ENCODE measurements at places on chromosomes 5 and 9.

DNA sequence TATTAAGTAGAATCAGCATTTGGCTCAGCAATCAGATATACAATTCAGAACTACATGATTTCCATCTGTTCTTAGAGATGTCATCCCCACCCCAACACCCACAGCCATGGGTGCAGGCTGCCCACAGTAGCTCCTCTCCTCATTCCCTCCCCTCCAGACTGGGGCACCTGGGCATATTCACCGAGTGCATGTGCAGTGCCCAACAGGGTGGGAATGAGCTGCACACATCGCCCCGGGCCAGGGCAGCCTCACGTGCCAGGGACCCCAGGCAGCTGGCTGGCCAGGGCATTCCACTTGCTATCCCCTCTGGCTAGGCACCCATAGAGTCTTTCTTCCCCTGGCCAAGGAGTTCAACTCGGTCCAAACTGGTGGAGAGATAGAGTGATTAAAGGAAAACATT, 461.9 kb upstream of the NUDT12 start:
- no peak for DNase-seq

GRCh38 chr5:27465140-27465539, 426.8 kb upstream of the CDH9 start:
- DNase-seq: no peak

GRCh38 chr5:111454198-111454622, 58.1 kb downstream of the STARD4 start:
- no peak for DNase-seq

GRCh38 chr5:131466171-131466766, 168.8 kb downstream of the RAPGEF6 start:
- DNase-seq: no peak

GRCh38 chr5:149799119-149799623, 69.1 kb downstream of the PPARGC1B start:
- DNase-seq: no peak

- DNase-seq: no peak
Observed at GRCh38 chr5:105088961-105089360, 1526.4 kb upstream of the NUDT12 start.

GRCh38 chr9:109717342-109717741, 62.7 kb upstream of the PALM2AKAP2 start:
- DNase-seq: no peak

DNA sequence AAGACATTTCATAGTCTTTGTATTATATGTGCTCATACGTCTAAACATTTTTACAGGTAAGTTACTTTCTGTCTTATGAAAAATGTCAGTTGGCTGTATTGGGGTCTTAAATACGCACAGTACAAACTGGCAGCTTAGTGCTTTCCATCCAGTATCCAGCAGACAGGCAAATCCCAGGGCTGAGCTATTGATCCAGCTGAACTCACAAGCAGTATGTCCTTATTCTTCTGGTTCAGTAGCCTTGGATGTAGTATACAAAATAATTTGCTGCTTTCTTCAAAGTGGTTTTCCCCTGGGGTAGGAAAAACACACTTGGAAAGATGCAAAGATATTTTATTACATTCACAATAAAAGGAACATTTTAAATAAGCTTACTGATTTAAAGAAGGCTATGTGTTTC, 617.2 kb downstream of the NR2F1-AS1 start:
- DNase-seq: no peak

GRCh38 chr5:33557605-33558004, 116.8 kb downstream of the TARS1 start:
- no peak for DNase-seq

- DNase-seq: no peak
Observed at GRCh38 chr9:108125625-108126024, 636.1 kb upstream of the KLF4 start.

- no peak for DNase-seq
Observed at GRCh38 chr9:113927277-113927676, 51.2 kb downstream of the ZNF618 start.

- DNase-seq: no peak
Observed at GRCh38 chr5:71924325-71924724, 182.9 kb upstream of the MAP1B start.

GRCh38 chr5:40440746-40441145, 239.0 kb upstream of the PTGER4 start:
- DNase-seq: no peak

DNA sequence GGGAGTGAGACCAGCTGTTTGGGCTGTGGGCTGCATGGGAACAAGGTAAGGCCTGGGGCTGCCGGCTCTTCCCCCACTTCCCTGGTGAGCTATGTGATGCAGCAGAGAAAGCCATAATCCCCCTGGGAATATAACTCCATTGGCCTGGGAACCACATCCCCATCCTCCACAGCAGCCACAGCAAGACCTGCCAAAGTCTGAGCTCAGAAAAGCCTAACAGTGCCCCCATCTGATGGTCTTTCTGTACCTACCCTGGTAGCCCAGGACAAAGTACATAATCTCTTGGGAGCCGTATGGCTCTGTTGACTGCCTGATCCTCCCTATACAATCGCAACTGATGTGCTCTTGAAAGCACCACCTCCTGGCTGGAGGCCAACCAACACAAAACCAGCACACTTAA, 432.6 kb downstream of the CDH18 start:
- no peak for DNase-seq

DNA sequence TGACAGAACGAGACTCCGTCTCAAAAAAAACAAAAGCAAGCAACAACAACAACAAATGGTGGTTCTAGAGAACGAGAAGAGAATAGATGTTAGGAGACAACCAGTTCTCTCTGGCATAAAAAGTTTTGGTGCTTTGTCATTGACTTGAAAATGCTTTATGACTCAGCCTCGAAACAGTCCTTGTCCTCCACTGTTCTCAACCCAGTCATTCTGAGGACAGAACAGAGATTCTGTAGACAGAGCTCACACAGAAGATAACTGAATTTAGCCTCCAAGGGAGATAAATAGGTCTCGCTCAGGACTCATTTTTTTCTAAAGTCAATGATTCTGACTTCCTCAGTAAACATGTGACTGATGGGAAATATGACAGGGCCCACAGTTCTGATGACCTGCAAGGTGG, 76.0 kb upstream of the FSTL4 start:
- DNase-seq: no peak

- DNase-seq: no peak
Observed at GRCh38 chr5:125059255-125060002, 313.0 kb upstream of the ZNF608 start.

DNA sequence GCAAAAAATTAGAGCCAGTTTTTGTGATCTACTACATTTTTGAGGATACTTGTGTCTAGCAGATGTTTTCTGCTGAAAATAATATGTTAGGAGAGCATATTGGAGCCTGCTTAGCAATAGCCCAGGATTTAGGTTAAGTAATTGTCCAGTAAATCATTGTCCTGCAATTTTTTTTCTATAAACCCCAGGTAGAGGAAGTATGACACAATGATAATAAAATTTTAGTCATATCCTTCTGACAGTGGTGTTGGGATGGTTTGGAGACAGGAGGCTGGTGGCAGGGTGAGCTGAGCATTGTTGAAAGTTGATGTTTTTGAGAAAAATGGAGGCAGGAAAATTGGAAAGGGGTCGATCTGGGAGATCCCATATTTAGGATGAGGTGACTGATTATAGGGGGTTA, 3.5 kb downstream of the SNCAIP start:
- no peak for DNase-seq

- no peak for DNase-seq
Observed at GRCh38 chr5:154215571-154216325, 25.2 kb downstream of the GALNT10 start.

- DNase-seq: no peak
Observed at GRCh38 chr9:72217306-72217842, 68.1 kb downstream of the GDA start.

- no peak for DNase-seq
Observed at GRCh38 chr5:61416010-61416409, 84.0 kb downstream of the ZSWIM6 start.

- no peak for DNase-seq
Observed at GRCh38 chr5:99600952-99601351, 672.1 kb upstream of the CHD1 start.

DNA sequence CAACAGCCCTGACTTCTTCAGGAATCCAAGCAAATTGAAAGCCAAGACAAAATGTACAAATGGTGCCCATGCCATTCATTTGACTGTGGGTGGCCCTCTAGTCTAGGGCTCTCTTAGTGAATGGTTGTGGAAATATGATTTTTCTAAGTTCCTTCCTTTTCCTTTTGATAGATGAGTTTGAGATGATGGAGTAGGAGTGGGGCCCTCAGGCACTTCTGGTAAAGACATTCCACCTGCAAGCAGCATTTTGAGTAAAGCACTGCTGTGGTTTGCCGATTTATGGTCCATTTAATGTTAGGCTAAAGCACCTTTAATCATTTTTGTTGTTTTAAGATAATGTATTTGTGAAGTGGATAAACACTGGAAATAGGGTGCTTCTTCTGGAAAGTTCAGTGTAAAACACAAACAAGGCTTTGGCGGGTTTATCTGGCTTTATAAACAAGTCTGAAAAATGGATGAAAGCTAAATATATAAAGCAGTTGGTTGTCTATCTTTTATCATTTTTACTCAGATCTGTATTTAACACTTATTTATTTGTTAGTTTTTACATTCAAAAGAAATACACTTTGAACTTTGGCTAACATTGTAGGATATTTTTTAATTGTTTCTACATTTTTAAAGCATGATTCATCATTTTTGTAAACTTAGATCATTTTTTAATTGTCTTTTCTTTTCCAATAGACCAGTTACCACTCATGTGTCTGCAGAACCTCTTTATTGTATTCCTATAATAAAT, 213.5 kb downstream of the PJA2 start:
- no peak for DNase-seq

DNA sequence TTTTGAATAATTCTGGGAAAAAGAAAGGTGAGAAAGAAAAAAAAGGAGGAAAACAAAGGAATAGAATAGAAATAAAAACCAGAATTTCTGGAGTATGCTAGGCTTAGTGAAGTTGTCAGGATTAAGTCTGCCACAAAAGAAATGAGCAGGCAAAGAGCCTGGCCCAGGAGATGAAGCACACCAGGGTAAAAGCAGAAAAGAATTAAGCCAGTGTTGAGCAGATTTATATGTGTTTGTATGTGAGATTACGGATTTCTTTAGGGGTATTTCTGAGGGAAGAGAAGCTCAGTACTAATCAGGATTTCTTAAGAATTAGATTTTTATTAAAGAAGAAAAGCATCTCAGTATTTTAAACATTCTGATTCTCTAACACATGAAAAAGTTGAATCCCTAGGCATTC, 74.5 kb downstream of the MRPS27 start:
- no peak for DNase-seq

Data from CD8-positive, alpha-beta memory T cell (primary cell).